ENCODE measurements at places on chromosomes 3 and 15. TPM values are rescaled to one million over a fixed set of nuclear protein-coding genes. Genes with fewer than 3 reads are reported as not detected.

The PLA1A gene
- total RNA-seq: 1.1 TPM

The SOX14 gene
- total RNA-seq: not detected

The CTDSPL2 gene
- total RNA-seq: 108 TPM

The OR4F6 gene
- not detected for total RNA-seq

The MORC1 gene
- not detected for total RNA-seq

The TTLL13 gene
- total RNA-seq: 0.09 TPM

The GTPBP8 gene
- total RNA-seq: 33.4 TPM

The ARNT2 gene
- 9.4 TPM for total RNA-seq

The GOLGA8S gene
- total RNA-seq: under 0.01 TPM

The COL6A6 gene
- total RNA-seq: 18.6 TPM

The PPARG gene
- 39.4 TPM for total RNA-seq

The SLC28A2 gene
- not detected for total RNA-seq

The NDUFAF3 gene
- 22.1 TPM for total RNA-seq

The CD86 gene
- total RNA-seq: not detected

The ADAMTS17 gene
- total RNA-seq: not detected

The CYP1A1 gene
- total RNA-seq: not detected

The GCSAM gene
- not detected for total RNA-seq

The SLC22A13 gene
- 0.45 TPM for total RNA-seq

The FEZF2 gene
- total RNA-seq: not detected

The CX3CR1 gene
- total RNA-seq: not detected

The OR5K4 gene
- total RNA-seq: not detected

The KIF7 gene
- total RNA-seq: 10.6 TPM

The SLC9C1 gene
- total RNA-seq: 0.33 TPM

The GHSR gene
- total RNA-seq: not detected

The CACNA1D gene
- total RNA-seq: 1.9 TPM

The GP9 gene
- not detected for total RNA-seq

The GRK7 gene
- total RNA-seq: not detected

The SAMMSON gene
- not detected for total RNA-seq

The SLC38A3 gene
- total RNA-seq: not detected

The TRIM71 gene
- not detected for total RNA-seq

The CLDN16 gene
- 0.09 TPM for total RNA-seq

The ACAN gene
- total RNA-seq: 3.3 TPM

The PIK3CA gene
- total RNA-seq: 26.6 TPM

The ZBBX gene
- 0.16 TPM for total RNA-seq

The WDR93 gene
- 0.49 TPM for total RNA-seq

The PDZRN3 gene
- 40.5 TPM for total RNA-seq

The P2RY13 gene
- not detected for total RNA-seq

The EIF5A2 gene
- total RNA-seq: 22.3 TPM

The BUB1B gene
- total RNA-seq: 35.2 TPM

The FAM107A gene
- 0.54 TPM for total RNA-seq

The ZNF502 gene
- total RNA-seq: 4.7 TPM

The SPSB4 gene
- not detected for total RNA-seq

The NAALADL2 gene
- total RNA-seq: 11.4 TPM

The SMCO1 gene
- not detected for total RNA-seq

The CIP2A gene
- 7.1 TPM for total RNA-seq

The ECE2 gene
- total RNA-seq: not detected

The ROPN1 gene
- total RNA-seq: not detected
